ENCODE measurements at places on chromosomes 7 and 10.
A peak's percentile ranks its signal among the peaks of the same experiment; 100 is the strongest.

DNA sequence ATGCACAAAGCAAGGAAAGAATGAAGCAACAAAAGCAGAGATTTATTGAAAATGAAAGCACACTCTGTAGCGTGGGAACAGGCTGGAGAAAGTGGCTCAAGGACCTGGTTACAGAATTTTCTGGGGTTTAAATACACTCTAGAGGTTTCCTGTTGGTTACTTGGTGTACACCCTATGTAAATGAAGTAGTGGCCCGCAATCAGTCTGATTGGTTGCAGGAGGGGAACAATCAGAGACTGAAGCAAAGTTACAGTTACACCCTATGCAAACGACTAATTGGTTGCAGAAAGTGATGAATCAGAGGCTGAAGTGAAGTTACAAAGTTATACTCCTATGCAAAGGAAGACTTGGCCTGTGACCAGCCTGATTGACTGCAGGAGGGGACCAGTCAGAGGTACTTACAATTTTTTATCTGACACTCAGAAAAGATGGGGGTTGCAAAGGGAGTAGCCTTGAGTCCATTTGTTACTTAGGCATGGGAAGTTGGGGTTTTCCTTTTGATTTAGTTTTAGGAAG is 3.6 kb upstream of the MTPN start:
- peak; percentile 47 for DNase-seq

DNA sequence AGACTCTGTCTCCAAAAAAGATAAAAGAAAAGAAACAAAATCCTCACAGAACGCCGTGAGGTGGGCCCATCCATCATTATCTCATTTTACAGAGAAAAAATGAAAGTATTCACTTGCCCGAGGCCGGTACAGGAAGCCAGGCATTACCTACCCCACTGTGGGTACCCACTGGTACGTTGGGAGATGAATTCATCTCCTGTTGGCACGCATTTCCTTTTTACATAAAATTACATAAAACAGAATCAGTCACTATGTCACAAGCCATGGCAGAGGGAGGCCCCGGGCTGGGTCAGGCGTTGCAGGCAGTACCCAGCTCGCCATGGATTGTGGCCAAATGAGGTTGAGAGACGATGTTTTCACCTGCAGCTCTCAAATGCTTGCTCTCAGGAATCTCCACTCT is 38.6 kb upstream of the TNRC18 start:
- no peak for DNase-seq

- DNase-seq, result no peak
Measured at GRCh38 chr10:132868995-132869394, 73.4 kb downstream of the CFAP46 start.

- DNase-seq, result no peak
Measured at GRCh38 chr10:121437596-121437995, 160.6 kb downstream of the FGFR2 start.

DNA sequence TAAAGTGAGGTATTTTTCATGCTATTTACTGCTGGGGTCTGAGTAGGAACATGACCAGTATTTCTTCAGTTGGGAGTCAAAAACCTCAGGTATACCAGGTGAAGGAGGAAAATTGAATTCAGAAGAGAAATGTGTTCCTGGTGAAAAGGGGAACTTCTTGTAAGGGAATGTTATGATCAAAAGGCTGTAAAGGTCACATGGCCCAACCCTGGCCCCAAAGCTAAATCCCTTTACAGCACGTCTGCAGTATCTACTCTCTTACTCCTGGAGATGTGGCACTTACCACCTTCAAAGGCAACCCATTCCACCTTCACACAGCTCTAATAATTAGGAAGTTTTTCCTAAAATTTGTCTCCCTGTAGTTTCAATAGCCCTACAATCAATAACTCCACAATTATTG is 15.2 kb downstream of the PIK3AP1 start:
- no peak for DNase-seq

All from stimulated activated CD4-positive, alpha-beta T cell treated with anti-CD3 and anti-CD28 coated beads, Interleukin-2, amount 100 ng/mL, for 24 hours (primary cell).